ENCODE measurements at places on chromosomes 12 and 14.

DNA sequence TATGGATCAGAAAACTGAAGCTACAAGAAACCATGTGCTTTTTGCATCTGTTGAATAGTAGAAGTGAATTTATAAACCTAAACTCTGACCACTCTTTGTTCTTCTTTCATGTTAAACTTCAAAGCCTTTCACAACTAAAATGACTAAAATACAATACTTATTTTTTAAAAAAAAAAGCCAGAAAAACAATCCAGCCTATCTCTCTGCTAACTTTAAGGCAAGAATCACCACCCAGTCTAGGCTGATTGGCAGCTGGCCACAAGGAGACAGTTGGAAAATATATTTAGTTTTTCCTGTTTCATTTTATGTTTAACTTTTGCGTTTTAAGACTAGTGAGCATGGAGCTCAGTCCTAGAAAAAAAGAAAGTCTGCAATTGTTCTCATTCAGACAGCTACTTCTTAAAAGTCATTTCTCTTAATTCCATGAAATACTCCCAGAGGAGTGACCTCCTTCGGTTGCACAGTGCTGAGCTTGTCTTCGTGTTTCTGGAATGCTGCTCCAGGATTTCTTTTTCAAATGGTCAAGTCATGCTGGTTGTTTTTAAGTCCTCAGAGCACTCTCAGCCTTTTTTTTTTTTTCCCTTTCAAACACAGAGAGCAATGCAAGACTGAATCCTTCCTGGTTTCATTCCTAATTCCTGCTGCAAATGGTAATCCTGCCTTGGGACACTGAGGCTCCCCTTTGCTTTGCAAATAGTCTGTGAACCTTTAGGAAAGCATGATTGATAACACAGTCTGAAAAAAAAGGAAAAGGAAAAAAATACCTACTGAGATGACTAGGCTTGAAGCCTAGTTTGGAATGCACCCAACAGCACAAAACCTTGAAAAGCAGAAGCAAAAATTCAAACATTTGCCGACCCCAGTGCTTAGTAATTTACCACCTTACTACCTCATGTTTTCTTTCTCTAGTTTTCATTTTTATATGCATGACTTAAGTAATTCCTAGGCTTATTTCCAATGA is 233.3 kb upstream of the DAAM1 start:
- no peak for DNase-seq

DNA sequence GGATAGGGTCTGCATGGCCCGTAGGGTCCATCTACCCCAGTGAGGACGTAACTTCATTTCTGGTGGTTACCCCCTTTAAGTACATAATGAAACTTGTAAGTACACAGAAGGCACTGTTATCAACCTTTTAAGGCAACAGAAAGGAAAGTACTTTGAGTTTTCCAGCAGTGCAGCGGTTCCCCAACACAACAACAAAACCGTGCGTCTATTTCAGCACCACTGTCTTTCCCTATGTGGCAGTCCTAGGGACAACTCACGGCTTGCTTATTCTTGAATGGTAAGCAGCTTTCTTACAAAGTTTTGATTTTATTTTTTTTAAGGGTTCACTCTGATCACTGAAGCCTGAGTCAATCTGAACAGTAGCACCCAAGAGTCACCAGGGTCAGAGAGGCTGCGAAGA is 46.3 kb downstream of the FOXN3 start:
- no peak for DNase-seq

- DNase-seq: no peak
Measured at GRCh38 chr12:49503674-49504180, 35.1 kb upstream of the KCNH3 start.

- no peak for DNase-seq
Measured at GRCh38 chr12:43957732-43958372, 122.0 kb downstream of the TMEM117 start.

GRCh38 chr14:103923863-103924262 is 4.4 kb upstream of the TDRD9 start:
- DNase-seq: no peak
